ENCODE measurements at places on chromosomes 11 and 22. TPM values are rescaled to one million over a fixed set of nuclear protein-coding genes. Genes with fewer than 3 reads are reported as not detected.

The OR5D16 gene
- total RNA-seq: not detected

- H3K4me1 ChIP-seq: no peaks in the 10 kb centered on the region
- no peak overlapping the region for H3K27ac ChIP-seq
- H3K27me3 ChIP-seq: no peaks in the 10 kb centered on the region
- H3K4me3 ChIP-seq: no peak overlapping the region
- DNase-seq: no peak
Observed at GRCh38 chr11:59801981-59802638, 8.5 kb downstream of the MRPL16 start.

DNA sequence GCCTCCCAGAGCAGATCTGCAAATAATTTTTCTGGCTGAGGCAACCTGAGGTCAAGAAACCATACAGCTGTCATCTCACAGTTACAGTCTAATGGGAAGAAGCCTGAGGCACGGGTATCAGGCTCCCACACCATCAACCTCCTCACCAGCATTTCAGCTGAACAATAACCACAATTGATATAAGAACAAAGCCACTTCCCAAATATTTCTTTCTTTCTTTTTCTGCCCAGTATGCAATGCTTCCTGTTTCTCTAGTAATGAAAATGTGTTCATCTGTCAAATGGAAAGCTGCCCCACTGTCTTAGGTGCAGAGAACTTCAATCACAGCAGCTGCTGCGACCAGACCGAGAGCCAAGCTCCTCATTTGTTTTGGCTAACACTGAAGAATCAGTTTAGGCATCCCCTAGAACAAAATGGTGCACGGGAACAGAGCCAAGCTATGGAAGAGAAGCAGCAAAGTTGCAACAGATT, 108.4 kb downstream of the BLID start:
- no peaks in the 10 kb centered on the region for H3K36me3 ChIP-seq
- H3K4me3 ChIP-seq: no peak overlapping the region
- no peak overlapping the region for H3K27ac ChIP-seq

DNA sequence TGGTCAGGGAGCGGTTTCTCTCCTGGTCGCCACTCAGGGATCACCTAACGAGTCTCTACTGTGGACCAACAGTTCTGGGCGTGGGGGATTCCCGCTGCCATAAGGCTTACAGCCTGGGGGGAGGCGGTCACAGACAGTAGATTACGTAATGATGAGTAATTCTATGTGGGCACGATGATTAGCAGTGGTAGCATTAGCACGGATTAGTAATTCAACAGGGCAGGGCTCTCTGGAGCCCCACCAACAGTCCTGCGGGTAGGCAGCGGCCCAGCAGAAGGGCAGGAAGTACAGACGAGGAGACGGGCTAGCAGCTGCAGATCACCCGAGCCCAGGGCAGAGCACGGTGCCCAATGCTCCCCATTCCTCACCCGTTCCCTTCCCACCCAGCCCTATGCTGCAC, 3.6 kb downstream of the SHISAL1 start:
- peak overlapping the region; percentile 67 for H3K27ac ChIP-seq
- H3K36me3 ChIP-seq: no peaks in the 10 kb centered on the region
- H3K4me1 ChIP-seq: peaks cover 7% of the 10 kb centered on the region
- H3K27me3 ChIP-seq: no peaks in the 10 kb centered on the region
- DNase-seq: no peak

GRCh38 chr11:124896071-124896750, 1.5 kb downstream of the ROBO4 start:
- no peak overlapping the region for H3K27ac ChIP-seq
- no peaks in the 10 kb centered on the region for H3K36me3 ChIP-seq
- peaks cover 11% of the 10 kb centered on the region for H3K27me3 ChIP-seq
- no peak for DNase-seq
- H3K4me3 ChIP-seq: no peak overlapping the region

All from naive thymus-derived CD8-positive, alpha-beta T cell (primary cell).